ENCODE measurements at places on chromosomes 2 and 18.

DNA sequence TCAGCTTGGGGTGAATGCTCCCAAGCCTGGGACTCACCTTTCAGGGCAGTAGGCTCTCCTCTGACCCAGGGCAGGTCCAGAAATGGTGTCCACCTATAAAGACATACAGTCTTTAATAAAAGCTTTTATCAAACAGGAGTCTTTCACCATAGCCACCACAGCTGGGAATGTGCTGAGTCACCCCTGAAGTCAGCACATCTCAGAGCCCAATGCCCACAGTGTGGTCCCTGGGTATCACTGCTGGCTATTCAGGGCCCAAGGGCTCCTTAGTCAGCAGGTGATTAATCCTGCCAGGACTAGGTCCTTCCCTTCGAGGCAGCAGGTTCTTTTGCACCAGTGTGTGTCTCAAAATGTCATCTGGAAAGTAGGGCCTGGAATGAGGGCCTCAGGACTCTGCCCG lies 181.9 kb downstream of the MEMO1 start:
- DNase-seq = no peak

GRCh38 chr2:173858291-173858731 lies 106.9 kb downstream of the SP3 start:
- no peak for DNase-seq

DNA sequence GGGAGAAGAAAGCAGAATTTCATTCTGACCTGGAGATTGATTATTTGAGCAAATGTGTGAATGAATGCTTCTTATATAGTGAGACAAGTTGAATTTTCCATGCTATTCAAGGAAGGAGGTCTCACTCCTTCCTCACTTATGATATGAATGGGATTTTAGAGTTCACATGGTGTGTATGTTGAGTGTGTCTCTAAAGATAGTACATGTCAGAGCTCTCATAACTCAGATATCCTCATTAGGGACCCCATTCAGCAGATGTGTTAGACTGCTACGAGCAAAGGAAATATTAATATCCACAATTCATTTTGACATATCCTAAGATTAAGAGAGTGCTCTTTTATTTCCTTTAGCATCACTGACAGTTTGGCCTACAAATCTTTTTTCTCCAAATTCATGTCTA lies 368.5 kb downstream of the ARHGAP15 start:
- no peak for DNase-seq

DNA sequence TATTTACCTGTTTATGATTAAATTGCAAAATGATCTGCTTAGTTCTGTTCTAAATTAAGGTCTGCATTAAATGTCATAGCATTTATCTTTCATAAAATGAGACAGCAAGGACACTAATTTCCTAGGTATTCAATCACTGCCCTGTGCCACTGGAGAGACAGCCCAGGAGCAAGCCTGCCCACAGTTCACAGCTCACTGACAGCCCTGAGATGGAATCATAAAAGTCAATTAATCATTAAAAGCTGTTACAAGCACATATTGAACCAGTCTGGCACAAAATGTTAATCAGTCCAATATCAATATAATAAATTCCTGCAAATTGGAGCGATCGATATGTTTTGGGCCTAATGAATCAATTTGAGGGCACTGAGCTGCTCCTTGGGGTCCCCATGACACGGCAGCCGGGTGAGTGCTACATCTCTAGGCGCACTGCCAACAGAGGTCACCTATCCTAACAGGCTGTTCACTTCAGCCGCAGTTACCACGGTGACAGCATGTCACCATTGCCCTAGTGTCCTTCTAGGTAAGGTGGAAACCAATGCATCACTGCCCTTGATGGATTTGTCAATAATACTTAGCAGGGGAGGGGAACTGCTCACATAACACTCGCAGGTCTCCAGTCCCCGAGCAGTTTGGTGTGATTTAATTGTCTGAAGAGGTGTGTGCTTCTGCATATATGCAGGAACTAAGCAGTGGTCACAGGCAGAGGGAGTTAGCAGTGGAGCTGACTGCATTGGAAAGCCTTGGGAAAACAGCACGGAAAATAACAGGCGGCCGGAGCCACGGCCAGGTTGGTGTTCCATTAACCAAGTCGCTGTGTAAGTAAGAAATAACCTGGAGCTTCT lies 47.3 kb downstream of the POU3F3 start:
- no peak for DNase-seq

DNA sequence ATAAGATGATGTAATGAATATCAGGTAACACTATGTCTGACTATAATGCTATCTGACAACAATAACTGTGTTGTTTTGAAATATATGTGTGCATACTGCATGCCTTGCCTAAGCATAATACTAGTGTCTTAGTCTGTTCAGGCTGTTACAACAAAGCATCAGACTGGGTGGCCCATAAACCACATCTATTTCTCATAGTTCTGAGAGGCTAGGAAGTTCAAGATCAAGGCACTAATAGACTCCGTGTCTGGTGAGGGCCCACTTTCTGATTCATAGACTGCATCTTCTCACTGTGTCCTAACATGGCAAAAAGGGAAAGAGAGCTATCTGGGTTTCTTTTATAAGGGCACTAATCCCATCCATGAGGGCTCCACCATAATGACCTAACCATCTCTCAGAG lies 80.1 kb downstream of the SUCLG1 start:
- DNase-seq = no peak

DNA sequence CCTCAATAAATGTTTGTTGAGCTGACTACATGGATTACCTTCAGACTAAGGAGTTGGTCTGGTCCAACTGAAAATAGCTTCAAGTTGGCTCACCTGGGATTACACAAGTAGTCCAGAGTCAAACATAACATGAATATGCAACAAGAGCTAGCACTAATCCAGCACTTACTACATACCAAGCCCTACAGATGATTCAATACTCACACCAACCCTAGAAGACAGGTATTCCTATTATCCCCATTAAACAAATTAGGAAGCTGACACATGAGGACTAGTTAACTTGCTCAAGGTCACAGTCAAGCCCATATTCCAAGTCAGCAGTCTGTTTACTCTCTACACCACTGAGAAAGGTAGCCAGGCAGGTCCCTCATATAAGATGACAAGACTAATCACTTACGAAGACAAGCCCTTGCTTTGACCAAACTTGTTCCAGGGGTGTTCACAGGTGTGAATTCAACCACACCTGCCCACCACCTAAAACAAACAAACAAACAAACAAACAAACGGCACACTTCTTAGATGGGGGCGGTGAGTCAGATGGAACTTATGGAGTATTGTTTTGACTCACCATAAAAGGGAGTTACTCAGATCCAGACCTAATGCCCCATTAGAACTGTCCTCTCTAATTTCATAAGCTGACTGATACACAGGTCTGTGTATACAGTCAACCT lies 29.1 kb downstream of the TMEM131 start:
- no peak for DNase-seq

DNA sequence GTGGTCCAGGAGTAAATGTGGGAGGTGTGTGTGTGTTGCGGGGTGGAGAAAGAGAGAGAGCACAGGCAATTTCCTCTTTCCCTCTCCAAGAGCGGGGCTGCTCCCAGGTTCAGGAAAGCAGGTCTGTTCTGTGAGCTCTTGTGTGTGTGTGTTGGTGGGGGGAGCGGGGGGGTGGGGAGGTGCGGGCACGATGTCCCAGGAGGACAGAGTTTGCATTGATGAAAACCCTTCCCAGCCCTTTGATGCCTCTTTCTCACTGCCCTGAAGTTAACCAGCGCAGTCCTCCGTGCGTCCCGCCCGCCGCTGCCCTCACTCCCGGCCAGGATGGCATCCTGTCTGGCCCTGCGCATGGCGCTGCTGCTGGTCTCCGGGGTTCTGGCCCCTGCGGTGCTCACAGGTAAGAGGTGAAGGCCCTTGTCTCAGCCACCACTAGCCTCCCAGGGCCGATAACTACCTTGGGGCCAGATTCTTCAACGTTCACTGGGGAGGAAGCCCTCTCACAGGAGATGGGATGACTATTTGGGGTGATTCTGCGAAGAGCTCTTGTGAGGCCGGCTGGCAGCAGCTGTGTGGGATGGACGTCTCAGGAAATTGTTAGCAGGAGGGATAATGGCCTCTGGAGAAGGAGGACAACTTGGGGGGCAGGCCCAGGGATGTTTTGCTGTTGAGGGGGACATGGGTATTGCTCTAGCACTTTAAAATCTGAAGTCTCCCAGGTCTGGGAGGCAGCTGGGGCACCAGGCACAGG lies at the start of gene SNORC:
Gene SNORC, plus strand, starts transcription at position 247 of the 748 bp plus-strand sequence. Its CDS starts 78 bp downstream, at position 325.
- DNase-seq = no peak

DNA sequence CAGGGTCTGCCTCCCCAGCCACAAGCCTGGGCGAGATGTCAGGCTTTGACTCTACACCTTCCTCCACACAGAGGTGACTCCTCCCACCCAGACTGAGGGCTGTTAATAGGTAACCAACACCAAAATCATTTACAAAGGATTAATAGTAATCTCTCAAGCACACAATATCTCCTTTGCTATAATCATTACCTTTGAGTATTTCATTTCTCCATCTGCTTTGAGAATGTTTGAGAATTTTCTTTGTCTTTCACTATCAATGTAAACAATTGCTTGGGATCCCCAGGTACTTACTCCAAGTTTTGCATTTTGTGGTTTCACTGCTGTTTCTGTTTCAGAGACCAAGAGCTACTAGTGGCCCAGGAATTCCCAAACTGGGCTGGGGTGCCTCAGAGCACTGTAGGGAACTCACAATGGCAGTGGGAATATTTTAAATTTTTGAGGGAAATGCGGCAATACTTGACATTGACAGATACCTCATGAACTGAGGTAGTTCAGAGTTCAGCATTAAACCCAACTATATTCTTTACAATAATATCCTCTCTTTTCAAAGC lies 166.4 kb upstream of the MGAT5 start:
- no peak for DNase-seq

GRCh38 chr2:207123335-207123744 lies 42.4 kb downstream of the KLF7 start:
- peak; percentile 54 for DNase-seq

DNA sequence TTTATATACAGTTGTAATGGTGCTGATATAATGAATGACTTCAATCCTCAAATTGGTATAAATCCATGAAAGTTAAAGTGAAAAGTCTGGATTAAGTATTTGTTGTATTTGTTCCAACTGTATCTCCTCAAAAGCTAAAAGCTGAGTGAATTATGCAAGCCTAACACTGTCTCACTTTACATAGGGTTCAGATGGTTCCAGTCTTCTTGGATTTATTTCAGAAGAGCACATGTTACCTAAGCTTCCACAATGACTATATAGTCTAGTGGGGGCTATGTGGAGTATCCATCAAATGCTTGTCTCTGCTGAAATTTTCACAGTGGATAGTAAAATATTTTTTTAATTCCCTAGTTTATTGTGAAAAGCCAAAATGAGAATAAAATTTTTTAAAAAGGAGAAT lies 13.0 kb downstream of the MCEE start:
- no peak for DNase-seq

DNA sequence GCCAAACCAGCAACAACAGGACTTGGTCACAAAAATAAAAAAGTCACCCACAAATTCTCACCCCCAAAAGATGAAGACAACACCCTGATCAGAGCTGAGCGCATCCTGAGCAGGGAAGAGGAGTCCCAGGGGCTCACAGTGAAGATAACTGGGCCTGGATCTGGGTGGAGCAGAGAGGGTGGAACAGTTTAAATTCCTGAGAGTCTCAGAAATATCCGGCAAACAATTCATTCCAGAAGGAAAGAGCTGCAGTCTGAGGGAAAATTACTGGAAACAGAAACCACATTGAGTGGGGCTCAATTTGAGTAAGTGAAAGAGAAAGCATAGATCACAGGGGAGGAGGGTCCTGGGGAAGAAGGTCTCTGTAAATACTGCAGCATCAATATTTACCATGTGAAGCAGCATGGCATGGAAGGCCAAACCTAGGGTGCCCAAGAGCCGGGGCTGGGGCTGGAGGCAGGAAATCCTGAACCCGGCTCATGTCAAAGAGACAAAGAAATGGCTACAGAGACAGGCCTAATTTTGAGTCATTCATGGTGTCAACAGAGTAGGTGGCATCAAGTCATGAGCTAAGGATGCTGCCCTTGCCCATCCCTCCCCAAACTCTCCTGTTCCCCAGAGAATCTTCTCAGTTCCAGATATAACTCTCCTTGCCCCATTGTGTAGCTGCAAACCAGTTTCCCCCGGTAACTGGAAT lies 61.4 kb upstream of the ZBTB7C start:
- DNase-seq = no peak

DNA sequence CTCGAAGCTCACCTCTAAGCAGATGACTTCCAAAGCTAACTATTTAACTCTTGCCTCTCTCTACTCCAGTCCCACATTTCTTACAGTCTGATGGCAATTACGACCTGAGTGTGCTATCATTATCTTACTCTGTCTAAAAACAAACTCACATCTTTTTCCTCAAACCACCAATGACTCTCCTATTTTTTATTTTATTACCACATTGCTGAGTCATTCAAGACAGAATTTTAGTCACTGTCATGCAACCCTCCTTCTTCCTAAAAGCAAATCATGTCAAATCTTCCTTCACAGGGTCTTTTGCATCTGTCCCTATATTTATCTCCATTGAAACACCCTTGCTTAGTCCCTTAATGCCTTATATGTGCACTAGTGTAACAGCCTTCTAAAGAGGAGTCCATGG lies 34.6 kb upstream of the C2orf15 start:
- no peak for DNase-seq

- no peak for DNase-seq
These were observed 118.3 kb downstream of the LDLRAD4 start for GRCh38 chr18:13336841-13337240.

GRCh38 chr2:164620873-164621763 lies at the start of gene GRB14:
Gene GRB14 (minus strand): TSS chr2:164621482. CDS start chr2:164621309, 173 bp downstream.
- DNase-seq = no peak

GRCh38 chr2:18797133-18797845 lies 207.9 kb upstream of the NT5C1B start:
- DNase-seq = no peak

GRCh38 chr18:68740966-68741365 lies 26.1 kb upstream of the TMX3 start:
- no peak for DNase-seq

DNA sequence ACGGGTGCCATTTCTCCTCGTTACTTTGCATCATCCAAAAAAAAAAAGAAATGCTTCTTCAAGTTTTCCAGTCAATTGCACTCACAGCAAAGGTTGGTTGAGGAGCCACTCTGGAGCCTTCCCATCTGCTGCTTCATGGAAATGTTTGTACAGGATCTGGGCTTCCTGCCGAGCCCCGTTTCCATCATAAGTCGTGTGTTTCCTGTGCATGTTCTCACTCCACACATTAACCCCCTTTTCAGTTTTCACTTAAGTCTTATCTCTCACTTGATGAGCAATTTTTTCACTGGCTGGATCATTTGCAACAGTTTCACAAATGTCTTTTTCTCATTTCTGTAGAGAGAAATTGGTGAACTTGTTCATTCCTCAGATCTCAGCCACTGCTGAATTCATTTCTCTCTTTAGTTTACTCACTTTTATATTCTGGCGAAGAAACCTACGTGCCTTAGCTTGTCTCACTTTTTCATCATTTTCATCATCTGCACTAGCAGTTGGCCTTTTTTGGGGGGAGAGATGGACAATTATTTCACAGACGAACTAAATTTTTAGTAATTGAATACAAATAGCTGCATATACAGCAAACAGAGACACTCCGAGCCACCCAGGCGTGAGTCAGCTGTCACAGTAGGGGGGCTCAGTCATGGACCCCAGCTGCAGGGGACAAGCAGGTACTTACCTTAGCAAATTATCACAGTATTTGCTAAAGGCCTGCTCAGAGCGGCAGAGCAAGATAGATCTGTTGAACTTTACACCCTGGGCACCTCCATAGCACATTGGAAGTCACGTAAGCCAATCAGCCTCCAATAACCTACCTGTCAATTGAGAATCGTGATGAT lies 750.8 kb upstream of the ID2 start:
- no peak for DNase-seq

- DNase-seq = no peak
These were observed 90.2 kb downstream of the BCL11A start for GRCh38 chr2:60463249-60463648.
